Pulmonary artery endothelial cell (primary cell): ENCODE measurements at places on chromosomes 3 and 15. TPM values are rescaled to one million over a fixed set of nuclear protein-coding genes. Genes with fewer than 3 reads are reported as not detected.

The SLC35G2 gene
- 15.6 and 24.9 TPM in 2 replicates for total RNA-seq

The FNDC3B gene
- total RNA-seq: 106 and 147 TPM in 2 replicates

The ZNF662 gene
- total RNA-seq: 1.3 and 1.4 TPM in 2 replicates

The SLC24A5 gene
- not detected in 2 replicates for total RNA-seq

The ACTC1 gene
- total RNA-seq: not detected in 2 replicates

- no peak for DNase-seq
Observed at GRCh38 chr3:122938783-122939425, 88.7 kb downstream of the SEMA5B start.

DNA sequence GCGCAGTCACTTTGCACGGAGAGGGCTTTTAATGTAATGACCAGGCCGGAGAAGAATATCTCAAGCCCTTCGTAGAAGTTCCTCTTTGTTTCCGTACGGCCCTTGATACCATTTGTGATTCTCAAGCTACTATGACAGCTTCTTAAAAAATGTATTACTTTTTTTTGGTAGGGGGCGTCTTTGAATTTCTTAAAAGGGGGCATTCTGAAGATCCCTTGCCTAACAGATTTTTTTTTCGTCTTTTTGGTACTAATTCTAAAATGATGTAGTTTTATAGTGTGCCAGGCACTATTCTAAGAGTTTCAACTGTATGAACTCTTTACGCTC is 614.0 kb downstream of the MCTP2 start:
- DNase-seq: no peak

- no peak for DNase-seq
Observed at GRCh38 chr3:86244905-86245304, 746.0 kb downstream of the VGLL3 start.

GRCh38 chr3:105137911-105138310 is 228.8 kb upstream of the ALCAM start:
- no peak for DNase-seq

- DNase-seq: no peak
Observed at GRCh38 chr15:62977952-62978811, 64.4 kb upstream of the TPM1 start.

- DNase-seq: no peak
Observed at GRCh38 chr3:45599984-45600650, 5.6 kb downstream of the LIMD1 start.

DNA sequence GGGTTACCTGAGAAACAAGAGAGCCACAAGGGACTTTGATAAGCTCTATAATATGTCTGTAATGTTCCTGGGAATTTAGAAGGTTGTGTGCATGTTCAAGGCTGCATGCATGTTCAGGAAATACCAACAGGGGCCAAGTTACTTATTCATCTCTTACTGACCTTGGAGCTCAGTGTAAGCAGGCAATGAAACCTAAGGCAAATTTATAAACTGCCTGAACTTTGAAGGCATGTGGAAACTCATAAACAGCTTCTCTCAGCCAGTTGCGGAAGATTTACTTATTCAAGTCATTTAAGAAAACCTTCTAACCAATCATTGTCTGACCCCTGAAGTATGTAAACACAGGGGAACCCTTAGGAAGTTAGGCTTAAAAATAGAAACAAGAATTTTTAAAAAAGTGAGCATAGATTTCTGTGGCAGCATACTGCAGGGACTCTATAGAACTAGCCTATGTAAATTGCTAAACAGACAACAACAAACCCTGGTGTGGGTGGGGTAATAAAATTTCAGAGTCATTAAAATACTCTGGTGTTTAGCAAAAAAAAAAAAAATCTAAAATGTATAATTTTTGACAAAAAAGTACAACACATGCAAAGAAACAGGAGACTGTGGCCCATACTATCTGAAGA is 57.2 kb downstream of the SLC15A2 start:
- DNase-seq: no peak

GRCh38 chr15:52428297-52428696 is 100.4 kb downstream of the MYO5A start:
- no peak for DNase-seq

- no peak for DNase-seq
Observed at GRCh38 chr15:57911247-57911646, 154.3 kb downstream of the ALDH1A2 start.

GRCh38 chr3:69364354-69364753 is 21.5 kb downstream of the FRMD4B start:
- DNase-seq: no peak

GRCh38 chr3:12875857-12876836 is 34.8 kb upstream of the RPL32 start:
- no peak for DNase-seq

- no peak for DNase-seq
Observed at GRCh38 chr3:151168269-151169094, 34.5 kb downstream of the GPR171 start.

DNA sequence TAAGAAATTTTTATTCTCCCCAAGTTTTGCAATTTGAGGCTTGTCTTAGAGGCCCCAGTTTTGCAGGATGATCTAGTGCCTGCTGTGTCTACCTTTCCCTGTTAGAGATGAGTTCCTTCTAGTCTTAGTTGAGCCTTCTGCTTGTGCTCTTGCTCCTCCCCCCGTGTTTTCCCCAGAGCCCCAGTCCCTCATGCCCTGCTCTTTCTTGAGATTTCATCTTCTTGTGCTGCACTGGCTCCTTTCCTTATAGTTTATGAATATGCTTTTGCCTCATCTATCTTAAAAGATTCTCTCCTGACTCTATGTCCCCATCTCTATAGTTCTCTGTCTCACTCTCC is 4.7 kb downstream of the GAP43 start:
- no peak for DNase-seq
